ENCODE measurements at places on chromosomes 11 and 22.

DNA sequence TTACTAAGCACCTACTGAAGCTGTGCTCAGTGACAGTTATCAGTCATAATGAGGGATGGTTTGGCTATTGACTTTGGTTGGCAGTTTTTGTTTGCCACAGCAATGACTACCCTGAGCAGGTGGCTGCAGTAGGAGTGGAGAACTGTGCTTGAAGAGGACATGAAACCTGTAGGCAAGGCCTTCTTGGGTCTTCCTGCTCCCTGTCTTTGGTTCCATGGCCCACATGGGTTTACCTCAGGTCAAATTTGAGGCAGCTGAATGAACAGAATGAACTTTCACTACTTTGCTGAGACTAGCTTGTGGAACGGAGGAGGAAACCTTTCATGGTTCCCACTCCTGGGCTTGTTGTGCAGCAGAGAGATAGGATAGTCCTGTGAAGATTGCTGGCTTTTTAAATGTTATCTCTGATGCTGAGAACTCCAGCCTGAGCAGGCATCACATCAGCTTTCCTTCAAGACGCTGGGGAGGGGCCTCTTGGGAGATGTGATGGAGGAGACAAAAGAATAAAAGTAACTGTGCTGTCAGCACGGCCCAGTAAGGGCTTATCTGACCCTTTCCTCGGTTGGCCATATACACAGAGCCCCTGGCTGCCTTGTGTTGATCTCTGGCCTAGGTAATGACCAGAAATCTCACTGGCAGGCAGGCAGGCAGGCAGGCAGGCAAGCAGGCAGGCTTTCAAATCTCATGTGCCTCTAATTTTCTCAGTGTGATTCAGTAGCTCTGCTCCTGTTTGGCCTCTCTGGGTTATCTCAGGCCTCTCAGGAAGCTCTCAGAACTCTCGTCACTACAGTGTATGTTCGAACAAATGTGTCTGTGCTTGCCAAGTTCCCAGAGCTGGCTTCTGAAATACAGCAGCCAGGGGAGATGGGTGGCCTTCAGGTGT, 12.0 kb downstream of the STIM1 start:
- no peak for DNase-seq

- DNase-seq: no peak
Observed at GRCh38 chr11:16912692-16913111, 101.5 kb downstream of the PLEKHA7 start.

DNA sequence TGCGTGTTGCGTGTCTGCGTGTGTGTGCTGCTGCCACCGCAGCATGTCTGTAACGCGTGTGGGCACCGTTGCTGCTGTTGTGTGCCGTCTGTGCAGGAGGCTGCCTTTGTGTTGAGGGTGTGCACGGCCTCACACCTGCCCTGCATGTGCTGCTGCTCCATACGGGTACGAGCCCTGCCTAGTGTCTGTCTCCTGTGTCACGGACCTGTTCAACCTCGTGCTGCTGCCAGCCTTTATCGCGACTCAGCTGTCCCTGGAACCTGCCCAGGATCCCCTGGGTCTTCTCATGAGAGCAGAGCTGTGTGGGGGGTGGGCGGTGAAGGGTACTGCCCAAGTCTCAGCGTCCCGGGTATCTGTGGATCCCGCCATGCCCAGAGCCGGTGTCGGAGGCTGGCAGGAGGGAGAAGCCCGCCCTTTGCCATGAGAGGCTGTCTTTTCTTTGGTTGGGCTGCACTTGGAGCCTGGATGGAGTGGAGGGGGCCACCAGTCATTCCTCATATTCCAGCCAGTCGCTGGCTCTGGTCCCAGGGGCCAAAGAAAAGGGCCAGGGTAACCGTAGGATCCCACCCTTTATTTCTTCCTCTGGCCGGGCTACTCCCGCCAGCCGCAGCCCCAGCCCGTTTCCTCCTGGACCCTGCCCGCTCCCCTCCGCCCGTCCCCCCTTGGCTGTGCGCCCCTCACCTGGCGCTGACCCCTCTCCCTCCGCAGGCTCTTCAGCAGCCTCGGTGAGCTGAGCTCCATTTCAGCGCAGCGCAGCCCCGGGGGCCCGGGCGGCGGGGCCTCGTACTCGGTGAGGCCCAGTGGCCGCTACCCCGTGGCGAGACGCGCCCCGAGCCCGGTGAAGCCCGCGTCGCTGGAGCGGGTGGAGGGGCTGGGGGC, 7.8 kb upstream of the ACR start:
- no peak for DNase-seq

DNA sequence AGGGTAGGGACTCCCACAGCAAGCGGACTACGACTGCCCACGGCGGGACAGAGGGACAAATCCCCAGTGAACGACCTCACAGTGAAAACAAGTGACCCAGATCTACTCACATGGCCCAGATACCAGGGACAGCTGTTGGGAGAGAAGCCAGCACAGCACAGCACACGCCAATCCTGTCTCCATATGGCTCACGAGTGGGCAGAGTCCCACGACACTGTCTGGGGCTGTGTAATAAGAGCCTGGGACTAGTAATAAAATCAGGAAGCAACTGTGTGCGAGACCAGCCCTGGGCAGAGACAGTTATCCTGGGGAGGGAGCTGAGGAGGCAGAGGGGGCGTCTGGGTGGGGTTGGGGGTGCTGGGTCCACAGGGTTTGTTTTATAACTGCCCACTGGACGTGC, 385.0 kb downstream of the CTTN start:
- no peak for DNase-seq

DNA sequence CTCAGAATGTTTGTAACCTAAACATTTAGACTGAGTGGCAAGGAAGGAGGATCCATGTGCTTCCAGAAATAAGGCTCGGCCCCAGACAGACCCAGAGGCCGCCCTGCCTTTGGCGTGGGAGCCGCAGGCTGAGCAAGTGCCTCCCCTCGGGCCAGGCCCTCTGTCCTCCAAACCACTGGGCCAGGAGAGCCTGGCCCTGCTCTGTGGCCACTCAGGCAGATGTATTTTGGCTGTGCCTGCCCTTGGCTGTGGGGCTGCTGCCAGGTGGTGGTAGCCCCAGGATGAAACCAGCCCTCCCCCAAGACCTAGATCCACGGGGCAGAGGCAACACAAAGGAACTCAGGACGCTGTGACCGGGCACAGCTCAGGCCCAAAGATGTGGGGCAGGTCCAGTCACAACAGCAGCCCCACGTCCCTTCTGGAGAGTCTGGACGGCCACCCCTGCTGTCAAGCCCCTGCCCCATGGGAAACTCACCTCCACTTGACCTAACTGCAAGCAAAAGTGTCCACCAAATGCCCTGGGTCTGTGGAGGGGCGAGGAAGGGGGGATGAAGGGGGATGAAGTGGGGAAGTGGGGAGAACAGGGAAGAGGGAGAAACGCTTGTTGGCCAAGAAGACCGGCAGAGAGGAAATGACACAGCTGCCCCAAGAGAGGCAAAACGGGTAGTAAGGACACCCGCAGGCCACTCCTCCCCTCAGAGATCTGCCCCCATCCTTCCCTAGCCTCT, 24.0 kb downstream of the PISD start:
- no peak for DNase-seq

GRCh38 chr11:76524919-76525318, 80.1 kb downstream of the EMSY start:
- DNase-seq: peak; percentile 19

GRCh38 chr22:22959147-22959827, 71.7 kb downstream of the IGLL5 start:
- peak; percentile 25 for DNase-seq

- no peak for DNase-seq
Observed at GRCh38 chr11:17314232-17314547, 37.4 kb upstream of the NCR3LG1 start.

Data from SHP77 treated with DMSO at 0.1 percent for 48 hours (cell line).